AG09309 (cell line): ENCODE measurements at places on chromosomes 13 and 19.

DNA sequence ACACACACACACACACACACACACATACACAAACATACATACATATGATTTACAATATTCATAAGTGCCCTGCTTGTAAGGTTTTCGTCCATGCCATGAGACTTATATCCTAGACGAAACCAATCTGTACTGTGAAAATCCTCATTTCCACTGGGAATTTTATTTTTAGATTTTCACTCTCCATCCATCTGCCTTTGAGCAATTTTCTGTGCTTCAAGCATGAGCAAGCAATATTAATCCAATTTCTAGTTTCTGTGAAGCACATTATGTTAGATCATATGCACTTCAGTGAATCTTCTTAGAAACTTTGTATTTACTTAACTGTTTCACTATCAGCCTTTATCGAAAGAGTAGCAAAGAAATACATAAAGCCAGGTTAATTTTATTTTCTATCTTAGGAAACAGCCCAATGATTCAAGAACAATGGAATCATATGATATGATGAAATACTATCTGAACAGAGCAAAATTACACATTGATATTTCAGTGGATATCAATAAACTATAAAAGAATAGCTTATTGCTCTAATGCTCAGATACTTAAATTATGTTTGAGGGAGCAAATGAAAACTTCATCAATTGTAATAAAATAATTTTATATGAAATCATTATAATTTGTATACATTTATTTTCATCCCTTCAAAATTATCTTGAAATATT, 1100.7 kb upstream of the MIR17HG start:
- DNase-seq: no peak

DNA sequence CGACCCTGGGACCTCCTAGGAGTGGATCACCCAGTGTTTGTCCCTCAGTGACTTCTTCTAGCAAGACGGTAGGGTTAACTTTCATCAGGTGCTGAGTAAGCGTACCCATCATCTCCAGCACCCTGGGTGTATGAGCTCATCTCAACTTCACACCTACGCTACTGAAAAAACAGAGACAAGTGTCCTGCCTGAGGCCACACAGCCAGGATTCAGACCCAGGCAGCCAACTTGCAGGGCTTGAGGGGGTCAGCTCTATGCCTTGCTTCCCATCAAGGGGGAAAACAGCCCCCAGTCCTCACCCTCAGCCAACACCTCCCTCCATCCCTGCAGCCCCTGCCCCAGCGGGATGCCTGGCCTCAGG, 4.6 kb downstream of the TLE2 start:
- DNase-seq: no peak

DNA sequence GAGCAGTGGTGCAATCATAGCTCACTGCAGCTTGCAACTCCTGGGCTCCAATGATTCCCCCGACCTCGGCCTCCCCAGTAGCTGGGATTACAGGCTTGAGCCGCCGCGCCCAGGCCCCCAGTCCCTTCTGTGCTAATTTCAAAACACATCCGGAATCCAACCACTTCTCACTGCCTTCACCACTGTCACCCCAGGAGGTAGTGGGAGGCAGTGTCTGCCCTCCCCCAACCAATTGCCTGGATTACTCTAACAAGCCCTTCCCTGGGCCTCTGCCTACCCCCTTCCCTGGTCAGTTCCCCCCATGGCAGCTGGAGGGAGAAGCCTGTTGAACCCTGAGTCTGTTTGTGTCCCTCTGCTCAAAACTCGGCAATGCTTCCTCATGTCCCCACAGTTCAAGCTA, 2.3 kb downstream of the PRAM1 start:
- no peak for DNase-seq

GRCh38 chr19:53960187-53960586, 2.5 kb upstream of the CACNG8 start:
- no peak for DNase-seq

- DNase-seq: no peak
Observed at GRCh38 chr19:17830567-17831418, 9.5 kb upstream of the INSL3 start.

DNA sequence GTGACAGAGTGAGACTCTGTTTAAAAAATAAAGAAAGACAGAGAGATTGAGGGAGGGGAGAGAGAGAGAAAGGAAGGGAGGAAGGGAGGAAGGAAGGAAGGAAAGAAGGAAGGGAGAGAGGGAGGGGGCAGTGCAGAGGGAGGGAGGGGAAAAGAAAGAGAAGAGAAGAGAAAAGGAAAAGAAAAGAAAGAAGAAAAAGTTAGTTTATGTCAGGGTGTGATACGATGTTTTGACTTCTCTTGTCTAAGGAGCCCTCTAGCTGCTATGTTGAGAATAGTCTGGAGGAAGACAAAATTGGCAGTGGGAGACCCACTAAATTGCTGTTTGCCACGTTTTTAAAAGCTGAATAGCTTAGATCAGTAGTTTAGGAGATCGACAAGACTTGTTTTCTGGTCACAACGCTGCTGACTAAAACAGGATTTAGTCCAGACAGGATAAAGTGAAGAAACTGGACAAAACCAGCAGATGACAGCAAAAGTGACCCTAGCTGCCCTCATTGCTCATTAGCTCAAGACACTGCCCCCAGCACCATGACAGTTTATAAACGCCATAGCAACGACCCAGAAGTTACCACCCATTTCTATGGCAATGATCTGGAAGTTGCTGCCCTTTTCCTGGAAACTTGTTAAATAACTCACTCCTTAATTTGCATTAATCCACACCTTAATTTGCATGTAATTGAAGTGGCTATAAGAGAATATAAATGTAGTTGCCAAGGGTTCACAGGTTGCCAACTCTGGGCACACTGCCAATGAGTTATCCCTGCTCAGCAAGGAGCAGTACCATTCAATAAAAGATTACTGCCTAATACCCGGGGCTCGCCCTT, 11.1 kb downstream of the TEX101 start:
- DNase-seq: no peak

GRCh38 chr13:75411924-75412537, 69.9 kb downstream of the TBC1D4 start:
- no peak for DNase-seq

DNA sequence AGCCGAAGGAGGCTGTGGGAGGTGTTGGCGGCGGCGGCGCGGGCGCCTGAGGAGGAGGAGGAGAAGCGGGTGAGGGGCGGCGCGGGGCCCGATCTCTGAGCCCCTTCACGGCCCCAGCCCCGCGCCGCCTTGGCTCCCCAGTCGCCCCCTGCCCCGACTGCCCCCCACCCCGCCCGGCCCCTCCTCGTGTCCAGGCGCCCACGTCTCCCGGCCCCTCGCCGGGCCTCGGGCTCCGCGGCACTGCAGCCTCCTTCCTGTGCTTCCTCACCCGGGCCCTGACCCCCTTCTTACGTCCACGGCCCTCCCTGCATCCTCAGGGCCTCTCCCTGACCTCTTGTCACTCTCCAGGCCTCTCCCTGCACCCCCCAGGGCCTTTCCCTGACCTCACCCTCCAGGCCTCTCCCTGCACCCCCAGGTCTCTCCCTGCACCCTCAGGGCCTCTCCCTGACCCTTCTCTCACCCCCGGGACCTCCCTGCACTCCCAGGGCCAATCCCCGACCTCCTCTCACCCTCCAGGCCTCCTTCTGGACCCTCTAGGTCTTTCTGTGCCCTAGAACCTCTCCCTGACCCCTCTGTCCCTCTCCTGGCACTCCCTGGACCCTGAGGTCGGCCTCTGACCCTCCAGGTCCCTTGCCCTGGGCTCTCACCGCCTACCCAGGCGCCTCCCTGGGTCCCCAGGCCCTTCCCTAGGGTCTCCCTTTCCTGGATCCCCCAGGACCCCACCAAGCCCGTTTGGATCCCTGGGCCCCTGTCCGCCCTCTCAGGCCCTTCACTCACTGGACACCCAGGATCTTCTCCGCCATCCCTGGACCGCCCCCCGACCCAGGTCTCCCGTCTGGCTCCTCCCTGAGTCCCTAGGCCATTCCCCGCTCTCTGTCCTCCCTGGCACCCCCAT, 460 bp downstream of the KMT5C start:
- DNase-seq: no peak

GRCh38 chr19:13090511-13091231, 12.0 kb downstream of the LYL1 start:
- DNase-seq: no peak

DNA sequence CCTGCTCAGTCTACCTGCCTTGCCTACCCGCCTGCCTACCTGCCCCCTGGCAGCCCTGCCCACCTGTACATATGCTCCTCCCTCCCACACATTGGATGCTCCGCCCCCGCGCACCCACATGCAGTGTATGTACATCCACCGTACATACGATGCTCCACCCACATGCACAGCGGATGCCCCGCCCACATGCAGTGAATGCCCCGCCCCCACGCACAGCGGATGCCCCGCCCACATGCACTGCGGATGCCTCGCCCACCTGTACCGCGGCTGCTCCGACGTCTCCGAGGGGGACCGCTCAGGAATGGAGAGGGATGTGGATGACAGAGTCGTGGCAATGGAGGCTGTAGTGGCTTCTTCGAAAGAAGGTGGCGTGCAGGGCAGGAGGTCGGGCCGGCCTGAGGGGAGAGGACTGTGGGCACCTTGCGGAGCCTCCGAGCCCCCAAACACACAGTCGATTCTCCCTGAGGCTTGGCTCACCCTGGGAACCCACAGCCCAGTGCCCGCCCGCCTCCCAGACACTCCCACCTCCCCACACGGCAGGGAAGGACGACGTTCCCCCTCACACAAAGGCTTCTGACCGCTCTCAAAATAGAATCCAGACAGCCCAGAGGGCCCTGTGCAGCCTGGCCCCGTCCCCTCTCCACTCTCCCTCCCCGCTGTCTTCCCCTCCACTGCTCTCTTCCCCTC, 16.5 kb upstream of the CACTIN start:
- DNase-seq: no peak

DNA sequence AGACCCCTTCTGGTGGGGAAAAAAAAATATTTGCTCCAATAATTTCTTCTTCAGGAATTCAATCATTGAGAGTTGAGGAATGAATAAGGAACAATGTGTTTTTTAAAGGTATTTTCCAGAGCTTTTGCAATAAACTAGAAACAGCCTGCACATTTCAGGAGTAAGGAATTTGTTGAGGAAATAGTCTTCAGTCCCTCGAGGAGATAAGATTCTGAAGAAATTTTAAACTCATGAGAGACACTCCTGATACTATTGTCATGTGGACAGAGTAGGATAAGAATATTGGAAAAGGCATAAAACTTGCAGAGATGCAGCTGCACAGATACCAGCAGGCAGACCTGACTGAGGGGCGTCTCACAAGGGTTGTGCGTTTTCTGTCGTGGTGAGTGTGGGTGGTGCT, 36.6 kb downstream of the COMP start:
- DNase-seq: no peak

DNA sequence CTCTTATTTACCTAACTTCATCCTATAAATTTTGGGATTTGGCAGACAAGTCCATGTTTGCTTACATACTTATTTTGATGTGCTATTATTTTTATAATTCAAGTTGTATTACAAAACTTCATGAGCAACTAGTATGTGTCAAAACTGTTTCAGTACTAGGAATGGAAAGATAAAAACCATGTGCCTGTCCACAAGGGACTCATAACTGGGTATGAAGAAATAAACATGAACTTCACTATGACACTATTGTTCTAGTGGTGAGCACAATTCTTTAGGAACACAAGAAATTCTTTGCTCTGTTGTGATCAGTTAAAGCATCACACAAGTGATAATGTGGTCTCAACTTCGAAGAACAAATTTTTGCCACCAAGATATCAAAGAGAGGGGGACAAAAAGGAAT, 97.5 kb upstream of the FBXL3 start:
- DNase-seq: no peak
